Right lobe of liver (tissue), 6 donors: ENCODE measurements at places on chromosomes 3 and 15. TPM values are rescaled to one million over a fixed set of nuclear protein-coding genes. Genes with fewer than 3 reads are reported as not detected.
A peak's percentile ranks its signal among the peaks of the same experiment; 100 is the strongest.

DNA sequence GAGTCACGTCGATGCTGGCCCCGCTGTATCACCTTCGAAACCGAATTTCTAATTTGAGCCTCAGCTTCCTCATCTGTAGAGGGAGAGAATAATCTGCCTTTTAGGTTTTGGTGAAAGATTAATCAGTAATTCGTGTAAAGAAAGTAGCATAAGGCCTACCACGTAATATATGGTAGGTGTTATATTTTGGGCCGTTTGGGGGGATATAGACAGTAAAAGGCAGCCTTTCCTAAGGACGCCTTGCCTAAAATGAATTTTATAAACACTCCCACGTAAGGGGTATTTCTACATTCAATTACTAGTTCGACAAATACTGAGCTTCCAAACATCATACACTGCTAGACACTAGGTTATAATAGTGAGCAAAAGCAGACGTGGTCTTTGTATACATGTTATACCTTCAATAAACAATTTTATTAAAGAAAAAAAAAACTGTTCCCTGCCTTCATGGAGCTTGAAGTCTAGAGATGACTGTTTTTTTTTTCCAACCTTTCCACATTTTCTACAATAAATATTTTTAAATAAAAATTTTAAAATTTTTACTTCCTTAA lies 737 bp downstream of the JAGN1 start:
- no peak for DNase-seq
- H3K36me3 ChIP-seq = no peaks in the 10 kb centered on the region
- H3K4me1 ChIP-seq = no peaks in the 10 kb centered on the region
- H3K27ac ChIP-seq = peak overlapping the region; percentile 85
- peak overlapping the region; percentile 95 for H3K4me3 ChIP-seq
- no peaks in the 10 kb centered on the region for H3K27me3 ChIP-seq

DNA sequence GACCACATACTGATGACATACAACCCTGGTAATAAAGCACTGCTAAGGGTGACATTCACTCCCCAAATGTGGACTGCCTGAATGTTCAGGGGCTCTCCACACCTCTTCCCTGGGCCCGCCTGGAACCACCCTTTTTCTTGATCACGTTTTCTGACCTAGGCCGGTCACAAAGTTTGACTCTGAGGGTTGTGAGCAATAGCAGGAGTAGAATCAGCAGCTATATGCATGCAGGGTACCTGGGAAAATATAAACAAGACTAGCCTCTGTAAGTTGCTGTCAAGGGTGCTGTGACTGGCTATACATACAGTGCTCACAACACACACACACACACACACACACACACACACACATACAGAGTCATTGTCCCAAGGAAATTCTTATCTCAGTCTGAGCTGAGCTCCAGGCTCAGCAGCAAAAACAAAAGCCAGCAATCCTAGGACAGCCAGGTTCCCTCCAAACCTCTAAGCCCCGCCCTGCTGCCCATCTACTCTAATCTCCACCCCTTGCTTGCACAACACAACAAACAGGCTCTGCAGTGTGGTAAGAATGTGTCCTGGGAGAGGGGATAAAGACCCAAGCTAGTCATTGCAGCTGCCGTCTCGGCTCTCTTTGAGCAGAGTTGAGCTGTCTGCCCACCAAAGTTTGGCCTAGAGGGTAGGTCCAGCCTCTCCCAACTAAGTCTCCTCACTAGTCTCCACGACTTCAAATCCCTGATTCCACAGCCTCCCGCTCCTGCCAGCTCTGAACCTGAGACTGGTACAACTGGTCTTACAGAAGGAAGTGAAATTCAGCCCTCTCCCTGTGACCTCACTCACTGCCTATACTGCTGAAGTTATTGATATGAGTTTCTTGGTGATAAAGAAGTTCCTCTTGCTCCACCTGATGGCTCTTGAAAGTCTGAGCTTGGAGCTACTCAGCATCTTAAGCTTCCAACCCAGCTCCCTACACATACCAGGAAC lies 2.2 kb downstream of the BMF start:
- H3K4me3 ChIP-seq = no peak overlapping the region
- H3K4me1 ChIP-seq = peaks cover 60% of the 10 kb centered on the region
- no peaks in the 10 kb centered on the region for H3K36me3 ChIP-seq
- DNase-seq = peak; percentile 90
- no peaks in the 10 kb centered on the region for H3K27me3 ChIP-seq

DNA sequence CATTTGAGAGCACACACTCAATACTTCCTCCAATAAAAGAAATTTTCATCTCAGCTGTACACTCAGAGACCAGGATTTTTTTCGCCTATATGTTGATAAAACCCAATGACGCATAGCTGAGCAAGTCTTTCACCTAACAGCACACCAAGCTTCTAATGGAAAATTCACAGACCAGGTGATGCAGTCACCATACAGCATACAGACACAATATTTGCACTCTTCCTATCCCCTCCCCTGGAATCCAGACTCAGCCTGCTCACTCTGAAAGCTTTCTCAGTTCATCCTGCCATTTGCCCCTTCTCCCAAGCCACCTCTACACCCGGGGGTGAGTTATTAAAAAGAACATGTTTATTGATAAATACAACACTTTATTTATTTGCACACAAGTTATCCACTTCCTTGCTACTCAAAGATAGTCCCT lies 1.7 kb downstream of the TBC1D5 start:
- H3K27ac ChIP-seq = peak overlapping the region; percentile 95
- no peak overlapping the region for H3K4me3 ChIP-seq
- peaks cover 26% of the 10 kb centered on the region for H3K4me1 ChIP-seq
- DNase-seq = no peak

- no peaks in the 10 kb centered on the region for H3K27me3 ChIP-seq
- no peak overlapping the region for H3K4me3 ChIP-seq
These were observed 36.3 kb downstream of the UBE2E2 start for GRCh38 chr3:23239211-23240068.

DNA sequence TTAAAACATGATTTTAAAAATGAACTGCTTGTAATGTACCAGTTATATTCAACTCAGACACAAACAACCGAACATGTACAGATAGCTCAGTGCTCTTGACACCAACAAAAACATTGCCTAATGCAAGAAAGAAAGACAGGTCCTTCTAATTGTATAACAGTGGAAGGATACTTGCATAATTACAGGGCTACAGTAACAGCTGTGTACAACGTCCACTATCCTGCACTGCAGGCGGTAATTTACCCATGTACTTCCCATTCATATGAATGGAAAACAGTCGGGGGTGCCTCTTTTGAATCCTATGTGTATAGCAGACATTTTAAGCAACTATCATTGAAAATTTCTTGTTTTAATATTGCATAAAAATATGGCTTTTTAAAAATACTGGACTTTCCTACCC lies 41.1 kb upstream of the PLSCR5 start:
- H3K4me3 ChIP-seq = no peak overlapping the region
- no peaks in the 10 kb centered on the region for H3K4me1 ChIP-seq
- H3K27me3 ChIP-seq = no peaks in the 10 kb centered on the region

- peaks cover 11% of the 10 kb centered on the region for H3K4me1 ChIP-seq
- no peaks in the 10 kb centered on the region for H3K36me3 ChIP-seq
- H3K4me3 ChIP-seq = no peak overlapping the region
- no peak for DNase-seq
- H3K27me3 ChIP-seq = no peaks in the 10 kb centered on the region
These were observed 101.2 kb downstream of the TCF12 start for GRCh38 chr15:57019496-57020160.

GRCh38 chr3:133874344-133874743 lies 21.3 kb downstream of the RAB6B start:
- DNase-seq = no peak
- H3K36me3 ChIP-seq = no peaks in the 10 kb centered on the region
- H3K4me3 ChIP-seq = no peak overlapping the region

GRCh38 chr15:45184562-45185041 lies 3.2 kb downstream of the SHF start:
- no peak for DNase-seq
- H3K4me1 ChIP-seq = peaks cover 43% of the 10 kb centered on the region
- H3K4me3 ChIP-seq = no peak overlapping the region
- H3K36me3 ChIP-seq = no peaks in the 10 kb centered on the region

DNA sequence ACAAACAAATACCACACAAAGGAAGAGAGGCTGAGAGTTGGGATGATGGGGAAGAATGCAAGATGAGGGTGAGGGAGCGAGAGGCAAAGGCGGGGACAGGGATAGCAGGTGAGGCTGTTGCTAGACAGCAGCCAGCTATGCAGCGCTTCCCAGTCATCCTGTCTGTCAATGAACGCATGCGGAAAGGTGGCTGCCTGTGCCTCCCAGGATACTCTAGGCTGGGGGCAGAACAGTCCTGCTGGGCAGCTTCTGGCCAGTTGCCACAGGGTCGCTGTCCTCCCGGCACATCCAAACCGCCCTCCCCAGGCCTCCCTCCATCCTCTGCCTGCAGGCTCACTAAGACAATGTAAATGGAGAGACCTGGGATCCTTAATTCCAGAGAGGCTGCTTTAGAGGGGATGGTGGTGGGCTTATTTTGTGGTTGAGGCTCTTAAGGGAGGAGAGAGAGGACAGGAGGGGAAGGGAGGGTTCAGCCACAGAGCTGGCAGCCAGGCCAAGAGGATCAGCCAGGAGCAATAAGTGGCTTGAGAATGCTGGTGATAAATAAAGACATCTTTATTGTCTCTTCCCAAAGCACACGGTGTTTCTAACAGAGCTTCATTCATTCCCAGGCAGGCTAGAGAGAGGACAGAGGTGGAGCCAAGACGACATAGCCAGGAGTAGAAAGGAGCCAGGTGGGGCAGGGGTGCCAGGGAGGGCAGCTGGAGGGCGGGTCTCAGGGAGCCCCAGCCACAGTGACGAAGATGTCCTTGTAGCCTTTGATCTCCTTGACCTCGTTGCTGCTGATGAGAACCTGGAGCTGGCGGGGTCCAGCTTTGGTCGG lies 9.2 kb upstream of the TGM5 start:
- H3K27ac ChIP-seq = no peak overlapping the region
- no peak overlapping the region for H3K4me3 ChIP-seq
- DNase-seq = no peak

- H3K27me3 ChIP-seq = no peaks in the 10 kb centered on the region
- no peak overlapping the region for H3K4me3 ChIP-seq
- no peak overlapping the region for H3K27ac ChIP-seq
- H3K4me1 ChIP-seq = no peaks in the 10 kb centered on the region
These were observed 81.8 kb downstream of the MYH15 start for GRCh38 chr3:108428586-108428985.

The XIRP1 gene
- not detected for total RNA-seq

The LYZL4 gene
- total RNA-seq = not detected

GRCh38 chr3:197132916-197133530 lies 103.4 kb upstream of the MELTF start:
- H3K27me3 ChIP-seq = no peaks in the 10 kb centered on the region
- H3K27ac ChIP-seq = no peak overlapping the region
- no peak for DNase-seq
- no peaks in the 10 kb centered on the region for H3K4me1 ChIP-seq
- no peak overlapping the region for H3K4me3 ChIP-seq

- H3K27me3 ChIP-seq = no peaks in the 10 kb centered on the region
- H3K4me3 ChIP-seq = no peak overlapping the region
- H3K4me1 ChIP-seq = peaks cover 18% of the 10 kb centered on the region
- H3K27ac ChIP-seq = no peak overlapping the region
These were observed 272.5 kb downstream of the ZBTB20 start for GRCh38 chr3:114874522-114874971.

The FBXW12 gene
- total RNA-seq = not detected

DNA sequence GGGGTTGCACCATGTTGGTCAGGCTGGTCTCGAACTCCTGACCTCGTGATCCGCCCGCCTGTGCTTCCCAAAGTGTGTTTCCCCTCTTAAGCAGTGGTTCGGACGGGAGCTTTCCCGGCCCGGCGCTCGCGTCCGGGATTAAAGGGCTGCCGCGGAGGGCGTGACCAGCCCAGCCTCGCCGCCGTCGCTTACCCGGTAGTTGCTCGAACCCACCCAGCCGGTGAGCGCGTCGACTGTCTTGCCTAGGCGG lies 513 bp downstream of the CLASP2 start:
- H3K36me3 ChIP-seq = no peaks in the 10 kb centered on the region
- no peak for DNase-seq
- peak overlapping the region; percentile 98 for H3K27ac ChIP-seq
- peaks cover 9% of the 10 kb centered on the region for H3K4me1 ChIP-seq
- no peaks in the 10 kb centered on the region for H3K27me3 ChIP-seq

DNA sequence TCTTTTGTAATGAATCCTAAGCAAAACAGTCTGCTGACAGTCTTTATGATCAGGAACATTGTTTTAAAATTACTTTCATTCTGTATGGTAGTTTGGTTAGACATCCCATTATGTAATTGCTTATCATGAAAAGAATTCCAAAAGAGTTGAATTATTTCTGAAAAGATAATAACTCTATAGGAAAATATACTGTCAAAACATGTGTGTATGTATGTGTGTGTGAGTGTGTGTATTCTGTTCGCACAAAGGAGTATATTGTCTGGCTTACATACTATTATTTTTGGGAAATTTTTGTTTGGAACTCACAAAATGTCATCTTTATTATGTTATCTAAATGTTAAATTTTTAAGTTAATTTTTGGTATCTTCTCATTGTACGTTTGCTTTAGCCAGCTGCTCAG lies 1075.9 kb downstream of the ZPLD1 start:
- no peaks in the 10 kb centered on the region for H3K27me3 ChIP-seq
- H3K4me1 ChIP-seq = no peaks in the 10 kb centered on the region
- H3K36me3 ChIP-seq = no peaks in the 10 kb centered on the region
- DNase-seq = no peak
- H3K27ac ChIP-seq = no peak overlapping the region

DNA sequence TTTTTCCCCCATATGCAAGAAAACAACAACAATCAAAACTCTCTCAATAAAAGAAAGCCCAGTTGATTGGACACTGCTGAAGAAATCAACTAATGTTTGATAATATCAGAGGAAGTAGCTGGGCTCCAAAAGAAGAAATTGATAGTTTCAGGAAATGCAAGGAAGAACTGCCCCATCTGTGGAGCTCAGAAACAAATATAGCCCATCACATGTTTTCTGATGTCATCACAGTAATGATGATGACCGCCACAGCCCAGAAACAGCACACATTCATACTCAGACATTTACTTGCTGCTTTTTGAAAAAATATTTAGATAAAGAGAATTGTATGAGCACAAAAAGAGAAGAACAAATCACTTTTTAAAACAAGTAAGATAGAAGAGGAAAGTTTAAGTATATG lies 67.6 kb downstream of the GOLIM4 start:
- no peaks in the 10 kb centered on the region for H3K4me1 ChIP-seq
- no peak for DNase-seq
- H3K27ac ChIP-seq = no peak overlapping the region

- no peaks in the 10 kb centered on the region for H3K36me3 ChIP-seq
- H3K27ac ChIP-seq = peak overlapping the region; percentile 56
- DNase-seq = peak; percentile 82
- H3K4me1 ChIP-seq = peaks cover 7% of the 10 kb centered on the region
- no peaks in the 10 kb centered on the region for H3K27me3 ChIP-seq
- H3K4me3 ChIP-seq = no peak overlapping the region
These were observed 103.1 kb downstream of the CMSS1 start for GRCh38 chr3:99920481-99921376.

The CORO2B gene
- 0.58 TPM for total RNA-seq

- no peaks in the 10 kb centered on the region for H3K4me1 ChIP-seq
- no peak overlapping the region for H3K27ac ChIP-seq
- H3K36me3 ChIP-seq = no peaks in the 10 kb centered on the region
- H3K4me3 ChIP-seq = no peak overlapping the region
These were observed 163.0 kb upstream of the BFSP2 start for GRCh38 chr3:133236901-133237300.

GRCh38 chr3:66047311-66048050 lies 8.8 kb upstream of the MAGI1 start:
- H3K4me3 ChIP-seq = no peak overlapping the region
- H3K27ac ChIP-seq = no peak overlapping the region
- no peak for DNase-seq
- H3K36me3 ChIP-seq = no peaks in the 10 kb centered on the region
- H3K4me1 ChIP-seq = no peaks in the 10 kb centered on the region
- H3K27me3 ChIP-seq = no peaks in the 10 kb centered on the region

The CPEB1 gene
- not detected for total RNA-seq
